ENCODE measurements at places on chromosomes 11 and 22.

DNA sequence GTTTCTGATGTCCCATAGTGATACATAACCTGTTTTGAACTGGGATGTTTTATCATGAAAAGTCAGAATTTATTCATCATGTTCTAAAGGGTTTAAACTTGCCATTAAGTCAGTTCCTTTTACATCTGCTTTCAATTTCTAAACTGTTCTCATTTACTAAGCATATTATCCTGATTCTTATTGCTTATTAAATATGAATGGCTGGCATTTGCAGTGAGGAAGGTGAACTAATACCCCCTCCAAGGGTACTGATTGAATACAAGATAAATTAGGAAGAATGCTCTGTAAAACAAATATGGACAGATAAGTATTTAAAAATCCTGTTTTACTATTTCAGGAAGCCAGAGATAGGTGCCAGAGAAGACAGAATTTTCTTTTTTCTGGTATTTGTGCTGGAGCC is 70.8 kb upstream of the HORMAD2 start:
- no peak for DNase-seq

DNA sequence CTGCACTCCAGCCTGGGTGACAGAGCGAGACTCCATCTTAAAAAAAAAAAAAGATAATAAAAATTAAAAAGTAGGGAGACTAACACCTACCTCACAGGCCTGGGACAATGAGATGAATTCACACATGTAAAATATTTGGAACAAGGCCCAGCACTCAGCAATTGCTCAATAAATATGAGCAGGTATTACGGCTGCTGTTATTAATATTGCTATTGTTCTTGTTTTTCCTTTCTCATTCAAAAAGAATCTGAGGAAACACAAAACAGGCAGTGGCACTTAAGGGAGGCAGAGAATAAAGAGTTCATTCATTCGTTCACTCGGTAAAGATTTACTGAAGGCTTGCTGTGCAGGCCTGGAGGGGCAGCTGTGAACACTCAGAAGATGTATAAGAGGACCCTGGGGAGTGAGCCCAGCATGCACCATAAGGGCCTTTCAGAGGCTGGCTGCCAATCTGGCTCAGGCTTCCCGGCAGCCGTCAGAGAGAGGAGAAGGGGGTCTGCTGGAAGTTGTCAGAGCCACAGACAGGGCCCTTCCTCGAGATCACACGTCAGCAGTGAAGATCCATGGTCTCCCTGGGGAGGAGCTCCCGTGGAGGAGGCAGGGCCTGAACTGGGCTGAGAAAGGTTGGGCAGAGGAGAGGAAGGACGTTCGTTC is 51.6 kb upstream of the TCF20 start:
- DNase-seq = no peak

DNA sequence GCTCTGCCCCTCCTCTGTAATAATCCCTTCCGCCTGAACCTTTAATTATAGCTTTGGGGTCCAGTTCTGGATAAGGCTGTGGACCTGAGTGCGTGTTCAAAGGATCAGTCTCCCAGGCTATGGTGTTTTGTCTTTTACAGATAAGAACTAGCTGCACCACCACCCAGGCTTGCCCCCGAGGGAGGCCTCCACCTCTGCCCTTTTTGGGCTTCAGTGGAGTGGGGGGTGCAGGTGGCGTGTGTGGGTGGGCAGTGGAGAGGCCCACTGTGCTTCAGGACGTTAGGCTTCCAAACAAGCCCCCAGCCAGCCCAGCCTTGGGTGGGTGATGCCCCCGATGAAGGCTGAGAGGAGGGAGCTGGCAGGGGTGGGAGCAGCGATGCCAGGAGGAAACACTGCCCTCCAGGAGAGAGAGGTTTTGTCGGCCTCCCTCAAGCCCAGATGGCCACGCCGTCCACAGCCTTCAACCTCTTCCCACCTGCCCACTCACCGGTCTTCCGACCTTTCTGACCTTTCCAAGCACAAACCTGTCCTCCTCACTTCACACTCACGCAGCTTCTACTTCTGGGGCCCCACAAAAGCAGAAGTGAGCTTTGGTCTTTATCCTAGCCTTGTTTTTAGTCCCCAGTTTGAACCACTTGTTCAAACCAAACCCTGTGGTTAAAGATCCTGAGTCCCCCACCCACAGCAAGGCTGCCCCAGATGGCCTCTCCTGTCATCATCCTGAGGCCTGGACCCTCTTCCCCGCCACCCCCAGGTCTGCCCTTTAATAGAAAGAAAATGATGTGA is 20.4 kb downstream of the PSMD13 start:
- no peak for DNase-seq

GRCh38 chr11:102972853-102973252 is 17.3 kb upstream of the MMP13 start:
- DNase-seq = no peak

DNA sequence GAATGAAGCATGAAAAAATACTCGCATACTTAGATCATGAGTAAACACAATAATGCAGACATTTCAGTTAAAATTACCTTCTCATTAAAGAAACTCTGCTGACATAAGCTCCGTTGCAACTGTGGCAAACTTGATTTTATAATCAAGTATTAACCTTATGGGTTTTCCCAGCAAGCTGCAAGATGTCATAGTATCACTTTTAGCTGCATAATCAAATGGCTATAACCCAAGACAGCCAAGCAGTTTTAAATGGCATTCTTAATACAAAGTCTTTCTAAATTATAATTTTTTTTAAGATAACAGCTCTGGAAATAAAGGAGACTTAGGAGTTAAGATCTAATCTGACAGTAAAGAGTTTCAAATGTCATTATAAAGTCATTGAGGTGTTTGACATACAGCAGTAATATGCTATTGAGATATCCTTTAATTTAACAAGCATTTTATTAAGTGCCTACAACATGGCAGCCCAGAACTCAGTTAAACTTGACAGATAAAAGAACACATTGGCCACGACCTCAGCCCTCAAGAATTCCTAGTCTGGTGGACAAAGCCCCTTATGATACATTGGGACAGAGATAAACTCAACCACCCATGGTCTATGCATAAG is 163.1 kb upstream of the FAT3 start:
- no peak for DNase-seq

- no peak for DNase-seq
Observed at GRCh38 chr11:27456795-27457329, 15.7 kb downstream of the LGR4 start.

- DNase-seq = no peak
Observed at GRCh38 chr11:1226226-1226985, 3.5 kb downstream of the MUC5B start.

- no peak for DNase-seq
Observed at GRCh38 chr11:78731027-78731426, 156.4 kb upstream of the NARS2 start.

- DNase-seq = no peak
Observed at GRCh38 chr11:112163875-112164685, at the start of gene IL18. Gene IL18, minus strand, starts transcription at chr11:112164094. Its CDS starts 9,041 bp downstream, at chr11:112155053.

GRCh38 chr11:20310137-20310536 is 53.4 kb upstream of the HTATIP2 start:
- no peak for DNase-seq

- DNase-seq = no peak
Observed at GRCh38 chr11:134417871-134418840, 6.1 kb upstream of the B3GAT1 start.

GRCh38 chr11:86802146-86802545 is 1.8 kb downstream of the PRSS23 start:
- no peak for DNase-seq

DNA sequence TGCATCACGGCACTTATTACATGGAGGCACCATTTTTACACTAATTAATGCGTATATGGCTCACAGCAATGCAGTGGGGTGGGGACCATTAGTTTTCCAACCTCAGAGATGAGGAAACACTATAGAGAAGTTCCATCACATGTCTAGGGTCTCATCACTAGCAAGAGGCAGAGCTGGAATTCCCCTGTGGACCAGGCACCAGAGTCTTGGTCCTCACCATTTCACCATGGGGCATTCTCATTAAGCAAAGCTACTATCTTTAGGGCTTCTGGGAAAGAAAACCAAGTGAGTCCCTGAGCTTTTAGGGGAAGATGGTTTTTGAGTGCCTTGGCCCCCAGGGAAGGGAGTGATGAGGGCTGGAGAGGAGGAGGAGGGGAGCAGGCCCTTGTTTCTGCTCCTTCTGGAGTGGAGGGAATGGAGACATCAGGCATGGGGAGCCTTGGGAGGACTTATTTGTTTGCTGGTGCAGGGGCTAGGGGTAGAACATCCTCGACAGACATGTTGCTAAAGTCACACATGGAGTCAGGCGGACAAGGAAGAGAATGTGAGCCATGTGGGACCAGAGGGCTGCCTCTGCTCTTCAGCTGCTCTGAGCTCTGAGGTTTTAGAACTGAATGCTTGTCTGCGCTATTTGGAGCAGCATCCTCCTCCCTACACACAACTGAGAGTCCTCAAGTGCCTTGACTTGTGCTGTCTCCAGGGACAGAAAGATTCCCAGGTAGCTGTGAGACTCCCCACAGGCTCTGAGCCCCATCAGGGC is 40.3 kb upstream of the ZBED5 start:
- DNase-seq = no peak

DNA sequence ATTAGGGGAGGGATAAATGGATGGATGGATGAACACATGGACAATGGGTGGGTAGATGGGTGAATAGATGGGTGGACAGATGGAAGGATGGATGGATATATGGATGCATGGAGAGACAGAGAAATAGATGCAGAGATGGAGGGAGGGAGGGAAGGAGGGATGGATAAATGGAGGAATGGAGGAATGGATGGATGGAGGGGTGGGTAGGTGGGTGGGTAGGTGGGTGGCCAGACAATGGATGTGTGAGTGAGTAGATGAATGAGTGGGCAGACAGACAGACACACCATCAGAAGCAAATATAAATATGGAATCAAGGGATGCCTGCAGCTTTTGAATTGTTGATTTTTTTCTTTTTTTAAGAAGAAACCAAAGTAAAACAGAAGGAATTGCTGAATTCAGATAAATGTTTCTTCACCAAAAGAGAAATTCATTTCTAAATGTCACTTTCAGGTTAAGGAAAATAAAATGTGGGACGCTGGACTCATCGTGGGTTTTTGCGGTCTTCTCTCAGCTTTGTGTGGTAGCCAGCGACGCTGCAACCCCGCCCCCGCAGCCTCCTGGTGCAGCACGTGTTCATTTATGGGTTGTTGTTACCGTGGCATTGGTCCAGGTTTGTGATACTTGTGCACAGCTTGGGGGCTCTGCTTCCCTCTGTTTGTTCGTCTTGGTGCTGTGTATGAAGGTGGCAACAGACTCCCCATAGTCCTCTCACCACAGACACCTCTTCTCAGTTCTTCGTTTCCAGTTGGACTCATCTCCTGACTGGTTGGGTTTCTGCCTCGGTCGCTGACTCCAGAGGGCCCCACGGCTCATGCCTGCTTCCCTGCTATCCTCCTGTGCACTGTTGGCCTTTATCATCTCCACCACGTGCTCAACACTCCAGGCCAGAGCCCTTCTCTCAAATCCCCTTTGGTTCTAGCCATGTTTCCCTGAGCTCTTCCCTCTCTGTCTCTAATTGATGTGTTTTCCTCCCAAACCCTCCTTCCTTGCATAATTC is 76.4 kb downstream of the CDKN1C start:
- no peak for DNase-seq
